ENCODE measurements at places on chromosomes 7 and 10.

DNA sequence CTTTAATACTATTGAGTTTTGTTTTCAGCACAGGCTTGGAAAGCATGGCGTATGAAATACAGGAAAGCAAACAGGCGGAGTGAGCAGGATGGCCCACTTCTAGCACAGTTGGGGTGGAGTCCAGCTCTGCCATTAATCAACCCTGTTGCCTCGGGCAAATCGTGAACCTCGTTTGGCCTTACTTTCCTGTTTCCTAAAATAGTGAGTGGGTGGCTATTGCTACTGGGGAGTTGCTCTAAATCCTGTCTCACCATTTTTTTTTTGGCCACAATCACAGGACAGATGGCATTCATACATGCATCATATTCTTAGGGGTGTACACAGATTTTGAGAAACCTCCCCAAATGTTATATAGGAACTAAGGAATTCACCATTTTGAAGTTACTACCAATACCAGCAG lies 157.8 kb downstream of the ANLN start:
- no peak for DNase-seq
- no peaks in the 10 kb centered on the region for H3K27me3 ChIP-seq
- 0 out of 2 replicates have a peak, but pooled peaks cover 3% of the 10 kb centered on the region for H3K4me1 ChIP-seq

GRCh38 chr7:157320608-157320980 lies 16.2 kb upstream of the DNAJB6 start:
- no peak overlapping the region for H3K4me3 ChIP-seq
- no peaks in the 10 kb centered on the region for H3K4me1 ChIP-seq
- DNase-seq: no peak
- H3K27me3 ChIP-seq: no peaks in the 10 kb centered on the region
- H3K27ac ChIP-seq: no peak overlapping the region

DNA sequence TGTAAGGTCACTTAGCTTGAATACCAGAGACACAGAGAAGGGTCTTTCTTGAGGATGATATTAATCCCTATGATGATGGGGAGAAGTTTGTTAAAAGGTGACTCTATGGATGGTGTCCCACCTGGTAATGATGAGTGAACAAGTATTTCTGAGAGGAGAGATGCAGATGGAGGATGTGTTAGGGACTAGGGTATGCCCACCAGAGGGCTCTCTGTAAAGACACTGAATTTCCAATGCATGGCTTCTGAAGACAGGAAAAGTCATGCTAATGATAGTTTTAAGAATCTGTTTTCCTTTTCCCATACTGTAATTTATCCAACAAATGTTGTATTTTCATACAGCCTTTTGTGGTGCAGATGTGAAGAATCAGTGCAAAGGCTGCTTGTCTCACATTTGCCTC lies 1250.9 kb upstream of the CELF2 start:
- DNase-seq: no peak
- no peaks in the 10 kb centered on the region for H3K36me3 ChIP-seq
- H3K27me3 ChIP-seq: no peaks in the 10 kb centered on the region

DNA sequence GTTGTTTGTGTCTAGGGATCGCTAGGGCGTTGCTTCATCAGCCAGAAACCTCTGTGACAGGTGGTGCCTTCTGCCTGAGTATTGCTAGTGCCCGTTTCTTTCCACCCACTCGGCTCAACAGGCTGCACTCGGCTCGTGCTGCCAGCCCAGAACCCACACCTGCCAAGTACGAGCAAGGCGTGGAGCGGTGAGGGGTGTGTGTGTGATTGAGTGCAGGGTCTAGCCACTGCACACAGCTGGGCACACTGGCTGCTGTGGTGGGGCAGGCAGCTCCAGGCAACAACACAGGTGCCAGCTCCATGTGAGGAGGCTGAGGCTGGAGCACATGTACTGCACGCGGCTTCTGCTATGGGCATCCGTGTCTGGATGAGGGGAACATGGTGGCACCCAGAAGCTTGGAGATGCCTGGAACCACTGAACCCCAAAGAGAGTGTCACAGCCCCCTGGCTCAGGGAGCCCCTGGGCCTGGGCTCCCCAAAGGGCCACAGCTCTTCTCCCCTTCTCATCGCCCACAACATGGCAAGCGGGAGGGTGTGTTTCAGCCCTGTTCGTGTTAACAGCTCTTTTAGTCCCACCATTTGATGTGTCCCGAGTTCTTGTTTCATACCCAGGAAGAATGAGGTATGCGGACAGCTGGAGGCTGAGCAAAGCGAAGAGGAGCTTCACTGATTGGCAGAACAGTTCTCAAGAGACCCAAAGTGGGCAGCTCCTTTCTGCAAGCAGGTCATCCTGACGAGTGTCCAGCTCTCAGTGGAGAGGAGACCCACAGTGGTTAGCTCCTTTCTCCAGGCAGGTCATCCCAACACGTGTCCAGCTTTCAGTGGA lies 78.1 kb downstream of the HDAC9 start:
- H3K27me3 ChIP-seq: no peaks in the 10 kb centered on the region
- H3K36me3 ChIP-seq: no peaks in the 10 kb centered on the region
- no peak overlapping the region for H3K4me3 ChIP-seq
- no peaks in the 10 kb centered on the region for H3K4me1 ChIP-seq
- H3K27ac ChIP-seq: no peak overlapping the region

- peaks cover 5% of the 10 kb centered on the region for H3K4me1 ChIP-seq
- H3K4me3 ChIP-seq: no peak overlapping the region
- no peaks in the 10 kb centered on the region for H3K27me3 ChIP-seq
- DNase-seq: no peak
Observed at GRCh38 chr7:151736403-151736909, 140.5 kb downstream of the PRKAG2 start.

- H3K27ac ChIP-seq: no peak overlapping the region
- H3K4me3 ChIP-seq: no peak overlapping the region
- H3K4me1 ChIP-seq: no peaks in the 10 kb centered on the region
Observed at GRCh38 chr7:41466760-41467384, 236.0 kb downstream of the INHBA start.

DNA sequence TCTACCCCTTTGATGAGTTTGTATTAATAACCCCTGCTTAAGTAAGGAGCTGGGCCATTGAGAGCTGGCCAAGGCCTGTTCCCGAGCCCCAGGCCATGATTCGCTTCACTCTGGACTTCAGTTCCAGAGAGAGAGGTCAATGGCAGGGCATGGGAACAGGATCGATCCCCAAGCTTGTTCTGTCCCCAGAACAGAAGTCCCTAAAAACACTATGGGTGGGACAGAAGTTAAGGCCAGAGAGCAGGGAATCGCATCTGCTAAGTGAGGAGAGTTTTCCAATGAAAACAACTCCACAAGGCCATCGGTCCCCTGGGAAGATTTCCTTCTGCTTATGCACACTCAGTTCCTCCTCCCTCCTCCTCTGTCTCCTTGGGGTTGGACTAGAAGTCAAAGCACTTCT lies 159.6 kb downstream of the LSM5 start:
- no peaks in the 10 kb centered on the region for H3K36me3 ChIP-seq
- H3K4me1 ChIP-seq: no peaks in the 10 kb centered on the region
- no peaks in the 10 kb centered on the region for H3K27me3 ChIP-seq
- no peak for DNase-seq
- H3K27ac ChIP-seq: no peak overlapping the region
- no peak overlapping the region for H3K4me3 ChIP-seq

DNA sequence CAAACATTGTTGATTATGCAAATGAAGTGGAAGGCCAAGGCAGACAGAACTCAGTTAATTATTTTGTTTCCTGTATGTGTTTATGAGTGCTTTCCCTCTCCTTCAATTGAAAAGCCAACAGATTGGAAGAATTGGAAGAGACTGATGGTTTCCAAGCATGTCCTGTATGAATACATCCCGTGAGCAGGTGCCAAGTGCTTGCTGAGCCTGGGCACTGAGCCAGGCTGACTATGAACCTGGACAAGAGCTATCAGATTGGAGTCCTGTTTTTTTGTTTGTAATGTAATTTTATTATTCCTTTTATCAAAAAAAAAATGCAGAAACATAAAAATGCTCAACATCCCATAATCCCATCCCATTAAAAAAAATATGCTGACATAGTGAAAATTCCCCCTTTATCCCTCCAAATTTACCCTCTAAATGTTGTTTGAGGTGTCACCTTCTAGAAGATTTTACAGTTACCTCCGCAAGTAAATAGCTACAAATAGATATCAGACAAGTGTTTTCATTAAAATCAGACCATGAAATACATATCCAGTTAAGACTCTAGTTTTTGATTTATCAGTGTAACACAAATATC lies 449.5 kb downstream of the GRID1 start:
- H3K4me1 ChIP-seq: no peaks in the 10 kb centered on the region
- no peaks in the 10 kb centered on the region for H3K27me3 ChIP-seq
- H3K36me3 ChIP-seq: no peaks in the 10 kb centered on the region
- DNase-seq: no peak

DNA sequence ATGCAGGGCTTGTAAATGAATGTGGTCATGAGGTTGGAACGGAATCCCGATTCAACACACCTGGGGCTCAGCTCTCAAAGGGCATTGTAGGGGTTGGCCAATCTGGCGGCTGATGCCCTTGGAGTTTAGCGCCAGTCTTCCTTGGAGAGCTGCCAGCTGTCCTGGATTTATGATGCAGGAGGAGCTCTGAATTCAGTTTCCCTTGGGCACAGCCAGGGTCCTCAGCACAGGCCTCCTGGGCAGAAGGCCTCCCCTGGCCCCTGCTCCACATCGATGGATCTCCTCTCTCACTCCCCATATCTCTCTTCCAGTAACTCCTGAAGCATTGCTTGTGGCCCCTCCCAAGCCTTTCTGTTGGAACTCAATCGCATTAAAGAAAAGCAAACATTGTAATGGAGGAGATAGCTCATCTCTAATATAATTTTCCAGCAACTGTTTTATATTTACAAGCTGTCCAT lies 985 bp upstream of the CYTH3 start:
- peaks cover 2% of the 10 kb centered on the region for H3K4me1 ChIP-seq
- no peak overlapping the region for H3K27ac ChIP-seq
- no peak for DNase-seq

DNA sequence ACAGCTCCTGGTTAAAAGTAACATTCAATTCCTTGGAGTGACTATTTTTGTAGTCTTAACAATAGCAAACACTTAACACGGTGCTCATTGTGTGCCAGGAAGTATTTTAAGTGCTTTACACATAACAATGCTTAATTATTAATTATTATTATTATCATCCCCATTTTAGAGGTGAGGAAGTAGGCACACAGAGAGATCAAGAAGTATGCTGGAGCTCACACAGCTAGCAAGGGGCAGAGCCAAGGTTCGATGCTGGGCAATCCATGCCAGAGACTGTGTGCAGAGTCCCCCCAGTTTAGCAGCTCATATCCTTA lies 48.2 kb upstream of the SMNDC1 start:
- no peaks in the 10 kb centered on the region for H3K27me3 ChIP-seq
- H3K4me1 ChIP-seq: 0 out of 2 replicates have a peak, but pooled peaks cover 3% of the 10 kb centered on the region
- no peak overlapping the region for H3K27ac ChIP-seq
- H3K4me3 ChIP-seq: no peak overlapping the region
- no peaks in the 10 kb centered on the region for H3K36me3 ChIP-seq

DNA sequence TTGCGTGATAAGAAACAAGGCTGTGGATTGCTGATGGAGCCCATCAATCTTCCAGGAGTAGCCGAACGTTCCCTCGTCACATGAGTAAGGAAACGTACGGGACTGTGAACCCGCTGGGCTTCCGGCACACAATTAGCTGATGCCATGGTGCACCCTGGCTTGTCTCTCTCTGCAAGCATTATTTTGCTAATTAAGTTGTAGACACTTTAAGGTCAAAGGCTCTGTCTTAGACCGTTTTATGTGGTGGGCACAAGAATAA lies 50.9 kb downstream of the ADARB2 start:
- no peaks in the 10 kb centered on the region for H3K36me3 ChIP-seq
- H3K4me1 ChIP-seq: no peaks in the 10 kb centered on the region
- DNase-seq: no peak
- no peak overlapping the region for H3K27ac ChIP-seq
- no peak overlapping the region for H3K4me3 ChIP-seq
- H3K27me3 ChIP-seq: no peaks in the 10 kb centered on the region

GRCh38 chr7:112929421-112929820 lies 139.2 kb upstream of the TMEM168 start:
- H3K36me3 ChIP-seq: no peaks in the 10 kb centered on the region
- no peak overlapping the region for H3K4me3 ChIP-seq
- H3K27ac ChIP-seq: no peak overlapping the region
- DNase-seq: no peak

- DNase-seq: peak; percentile 82
- H3K4me1 ChIP-seq: no peaks in the 10 kb centered on the region
- no peaks in the 10 kb centered on the region for H3K36me3 ChIP-seq
- H3K27ac ChIP-seq: peak overlapping the region; percentile 43
Observed at GRCh38 chr10:59907918-59908807, 1.8 kb upstream of the CCDC6 start.

DNA sequence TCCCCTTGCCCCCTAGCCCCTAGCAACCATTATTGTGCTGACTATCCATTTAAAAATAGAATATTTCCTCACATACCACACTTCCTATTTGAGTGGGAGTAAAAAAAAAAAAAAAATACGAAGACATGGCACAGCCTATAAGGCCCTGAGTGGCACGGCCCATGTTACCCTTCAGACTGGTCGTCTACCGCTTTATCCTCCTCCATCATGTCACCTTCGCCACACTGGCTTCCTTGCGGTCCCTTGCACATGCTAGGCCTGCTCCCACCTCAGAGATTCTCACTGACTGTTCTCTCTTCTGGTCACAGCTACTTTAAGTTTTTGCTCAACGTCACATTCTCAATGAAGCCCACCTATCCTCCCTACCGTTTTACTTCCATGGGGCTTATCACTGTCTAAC lies 130.3 kb downstream of the ATE1 start:
- no peak for DNase-seq
- H3K4me1 ChIP-seq: no peaks in the 10 kb centered on the region
- no peaks in the 10 kb centered on the region for H3K36me3 ChIP-seq

DNA sequence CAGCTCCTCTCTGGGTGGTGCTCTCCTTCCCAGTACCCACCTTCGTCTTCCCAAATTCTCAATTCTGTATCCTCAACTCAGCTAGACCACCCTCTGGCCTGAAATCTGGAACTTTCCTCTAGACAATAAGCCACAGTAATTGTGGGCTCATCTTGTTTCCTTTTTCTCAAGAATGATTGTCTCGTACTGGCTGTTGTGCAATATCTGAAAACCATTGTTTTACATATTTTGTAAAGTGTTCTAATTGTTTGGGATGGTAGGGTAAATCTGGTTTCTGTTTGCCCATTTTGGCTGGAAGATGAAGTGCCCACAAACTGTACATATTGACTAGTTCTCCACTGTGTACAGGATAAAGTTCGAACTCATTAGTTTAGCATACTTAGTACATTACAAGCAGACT lies 11.3 kb upstream of the NOBOX start:
- DNase-seq: no peak
- no peaks in the 10 kb centered on the region for H3K27me3 ChIP-seq
- no peaks in the 10 kb centered on the region for H3K4me1 ChIP-seq
- no peak overlapping the region for H3K27ac ChIP-seq
- peaks cover 2% of the 10 kb centered on the region for H3K36me3 ChIP-seq
- H3K4me3 ChIP-seq: no peak overlapping the region

- H3K4me3 ChIP-seq: no peak overlapping the region
- DNase-seq: no peak
- H3K27ac ChIP-seq: no peak overlapping the region
- no peaks in the 10 kb centered on the region for H3K36me3 ChIP-seq
- no peaks in the 10 kb centered on the region for H3K4me1 ChIP-seq
- no peaks in the 10 kb centered on the region for H3K27me3 ChIP-seq
Observed at GRCh38 chr10:116113721-116114501, 159.1 kb downstream of the GFRA1 start.

- no peak for DNase-seq
- no peak overlapping the region for H3K27ac ChIP-seq
- H3K27me3 ChIP-seq: no peaks in the 10 kb centered on the region
- H3K36me3 ChIP-seq: no peaks in the 10 kb centered on the region
- H3K4me1 ChIP-seq: no peaks in the 10 kb centered on the region
- H3K4me3 ChIP-seq: no peak overlapping the region
Observed at GRCh38 chr10:90195288-90195840, 494.0 kb downstream of the KIF20B start.

All from iPS DF 6.9 (cell line).